ENCODE measurements at places on chromosomes 2 and 18. TPM values are rescaled to one million over a fixed set of nuclear protein-coding genes. Genes with fewer than 3 reads are reported as not detected.

GRCh38 chr2:170408461-170409163 lies 230.7 kb downstream of the MYO3B start:
- H3K4me1 ChIP-seq, result peaks cover 12% of the 10 kb centered on the region
- no peak for DNase-seq
- no peak overlapping the region for H3K27ac ChIP-seq
- H3K4me3 ChIP-seq, result peak overlapping the region; percentile 11

DNA sequence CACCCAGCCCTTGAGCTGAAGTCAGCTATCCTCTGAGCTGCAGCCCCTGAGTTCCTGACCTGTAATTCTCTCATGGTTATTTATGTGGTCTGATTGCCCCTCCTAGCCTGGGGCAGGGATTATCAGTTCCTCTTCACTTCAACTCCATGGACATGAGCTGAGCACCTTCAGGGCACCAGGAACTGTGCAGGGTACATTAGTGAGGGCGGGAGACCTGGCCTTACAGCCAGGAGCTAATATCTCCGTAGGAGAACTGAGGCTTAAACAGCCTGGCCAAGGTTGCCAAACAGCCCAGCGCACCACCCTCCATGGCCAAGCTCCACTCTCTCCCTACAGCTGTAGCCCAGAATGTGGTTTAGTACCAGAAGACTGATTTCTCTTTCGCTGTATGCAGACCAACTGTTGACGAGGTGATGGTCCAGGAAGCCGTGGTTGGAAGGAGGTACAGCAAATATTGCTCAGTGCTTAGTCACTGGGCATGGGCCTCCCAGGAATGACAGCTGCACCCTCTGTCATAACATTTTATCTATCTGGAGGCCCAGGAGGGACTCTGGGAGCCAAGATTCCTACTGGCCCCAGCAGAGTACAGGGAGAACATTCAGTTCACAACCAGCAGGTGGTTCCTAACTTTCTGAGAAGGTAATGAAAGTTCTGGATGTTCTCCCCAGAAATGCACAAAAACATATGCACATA lies 228.7 kb upstream of the SIX2 start:
- H3K27me3 ChIP-seq, result no peaks in the 10 kb centered on the region
- H3K27ac ChIP-seq, result no peak overlapping the region

- no peak for DNase-seq
- H3K27me3 ChIP-seq, result no peaks in the 10 kb centered on the region
- H3K27ac ChIP-seq, result no peak overlapping the region
Measured at GRCh38 chr2:115400940-115401339, 958.5 kb downstream of the DPP10 start.

The CRYBA2 gene
- not detected for total RNA-seq

GRCh38 chr2:55887351-55887750 lies 36.2 kb downstream of the EFEMP1 start:
- no peaks in the 10 kb centered on the region for H3K36me3 ChIP-seq
- no peak overlapping the region for H3K27ac ChIP-seq
- H3K4me3 ChIP-seq, result no peak overlapping the region
- no peaks in the 10 kb centered on the region for H3K4me1 ChIP-seq
- no peaks in the 10 kb centered on the region for H3K27me3 ChIP-seq

- no peaks in the 10 kb centered on the region for H3K4me1 ChIP-seq
- no peak for DNase-seq
- H3K4me3 ChIP-seq, result no peak overlapping the region
Measured at GRCh38 chr2:196248467-196249094, 77.2 kb upstream of the STK17B start.

GRCh38 chr2:171999161-171999560 lies 592 bp upstream of the METAP1D start:
- peak overlapping the region; percentile 82 for H3K27ac ChIP-seq
- H3K4me1 ChIP-seq, result peaks cover 21% of the 10 kb centered on the region
- H3K27me3 ChIP-seq, result no peaks in the 10 kb centered on the region

The AMMECR1L gene
- 14.2 TPM for total RNA-seq

- peaks cover 79% of the 10 kb centered on the region for H3K27me3 ChIP-seq
- DNase-seq, result no peak
- H3K4me1 ChIP-seq, result no peaks in the 10 kb centered on the region
- no peak overlapping the region for H3K27ac ChIP-seq
Measured at GRCh38 chr2:72004201-72004915, 143.3 kb downstream of the CYP26B1 start.

DNA sequence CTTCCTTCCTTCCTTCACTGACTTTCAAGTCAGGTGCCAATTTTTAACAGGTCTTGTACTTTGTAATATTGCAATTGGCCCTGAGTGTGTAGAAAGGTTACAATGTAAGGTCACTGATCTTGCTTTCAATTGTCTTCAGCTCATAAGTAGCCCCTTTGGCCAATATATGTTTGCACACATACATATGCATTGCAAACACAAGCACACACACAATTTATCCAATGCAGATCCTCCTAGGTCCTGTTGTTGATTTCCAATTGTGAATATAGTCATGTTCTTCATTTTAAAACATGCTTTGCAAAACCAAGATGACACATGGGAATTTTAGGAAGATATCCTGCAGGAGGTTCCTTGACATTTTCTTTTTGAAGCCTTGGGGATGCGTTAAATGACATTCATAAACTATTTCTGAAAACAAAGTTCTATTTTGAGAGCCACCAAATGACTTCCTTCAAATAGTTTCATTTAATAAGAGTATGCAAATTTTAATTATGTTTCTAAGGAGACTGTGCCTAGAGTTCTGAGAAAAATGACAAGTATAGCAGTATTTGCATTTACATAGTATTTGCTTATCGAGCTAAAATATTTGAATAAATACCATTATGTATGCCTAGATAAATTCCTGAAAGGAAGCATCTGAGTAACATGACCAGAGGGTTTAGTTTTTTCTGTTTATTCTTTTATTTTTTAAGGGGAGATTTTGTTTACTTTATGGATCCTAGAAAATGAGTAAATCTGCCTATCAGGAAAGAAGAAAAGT lies 117.1 kb upstream of the TMEFF2 start:
- no peaks in the 10 kb centered on the region for H3K27me3 ChIP-seq
- H3K4me3 ChIP-seq, result no peak overlapping the region
- H3K4me1 ChIP-seq, result no peaks in the 10 kb centered on the region

The IL36A gene
- not detected for total RNA-seq

The CAVIN2 gene
- 7.6 TPM for total RNA-seq

- no peaks in the 10 kb centered on the region for H3K36me3 ChIP-seq
- no peak for DNase-seq
- H3K27ac ChIP-seq, result no peak overlapping the region
- H3K4me1 ChIP-seq, result no peaks in the 10 kb centered on the region
- no peaks in the 10 kb centered on the region for H3K27me3 ChIP-seq
Measured at GRCh38 chr18:63062246-63062645, 257.3 kb downstream of the BCL2 start.

The SLC14A1 gene
- total RNA-seq, result not detected

GRCh38 chr2:189865826-189866225 lies 81.6 kb downstream of the PMS1 start:
- H3K4me1 ChIP-seq, result no peaks in the 10 kb centered on the region
- no peak overlapping the region for H3K4me3 ChIP-seq
- no peak overlapping the region for H3K27ac ChIP-seq
- H3K27me3 ChIP-seq, result no peaks in the 10 kb centered on the region

DNA sequence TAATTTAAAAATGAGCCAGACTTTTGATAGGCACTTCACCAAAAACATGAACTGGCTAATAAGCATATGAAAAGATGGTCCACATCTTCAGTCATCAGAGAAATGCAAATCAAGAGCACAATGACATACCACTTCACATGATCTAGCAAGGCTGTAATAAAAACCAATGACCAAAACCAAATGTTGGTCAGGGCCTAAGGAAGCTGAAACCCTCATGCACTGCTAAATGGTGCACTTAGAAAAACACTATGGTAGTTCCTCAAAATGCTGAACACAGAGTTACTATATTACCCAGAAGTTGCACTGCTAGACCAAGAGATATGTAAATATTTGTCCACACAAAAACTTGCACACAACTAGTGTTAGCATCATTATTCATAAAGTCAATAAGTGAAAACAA lies 504.9 kb upstream of the SOX11 start:
- no peaks in the 10 kb centered on the region for H3K27me3 ChIP-seq
- DNase-seq, result no peak
- H3K4me1 ChIP-seq, result no peaks in the 10 kb centered on the region
- no peak overlapping the region for H3K27ac ChIP-seq

The GCG gene
- total RNA-seq, result not detected
